Activated T-helper 2 cell treated with anti-CD3 and anti-CD28 coated beads, Interferon-gamma antibody, Interleukin-2, Interleukin-4, amounts not matched to agents 10 μg/mL and 5 μg/mL and 100 μg/mL, durations not matched to agents 14 hours and 24 hours and 36 hours (primary cell): ENCODE measurements at places on chromosomes 2 and 18. TPM values are rescaled to one million over a fixed set of nuclear protein-coding genes. Genes with fewer than 3 reads are reported as not detected.
A peak's percentile ranks its signal among the peaks of the same experiment; 100 is the strongest.

- DNase-seq = no peak
Observed at GRCh38 chr18:68435581-68435980, 279.3 kb downstream of the TMX3 start.

DNA sequence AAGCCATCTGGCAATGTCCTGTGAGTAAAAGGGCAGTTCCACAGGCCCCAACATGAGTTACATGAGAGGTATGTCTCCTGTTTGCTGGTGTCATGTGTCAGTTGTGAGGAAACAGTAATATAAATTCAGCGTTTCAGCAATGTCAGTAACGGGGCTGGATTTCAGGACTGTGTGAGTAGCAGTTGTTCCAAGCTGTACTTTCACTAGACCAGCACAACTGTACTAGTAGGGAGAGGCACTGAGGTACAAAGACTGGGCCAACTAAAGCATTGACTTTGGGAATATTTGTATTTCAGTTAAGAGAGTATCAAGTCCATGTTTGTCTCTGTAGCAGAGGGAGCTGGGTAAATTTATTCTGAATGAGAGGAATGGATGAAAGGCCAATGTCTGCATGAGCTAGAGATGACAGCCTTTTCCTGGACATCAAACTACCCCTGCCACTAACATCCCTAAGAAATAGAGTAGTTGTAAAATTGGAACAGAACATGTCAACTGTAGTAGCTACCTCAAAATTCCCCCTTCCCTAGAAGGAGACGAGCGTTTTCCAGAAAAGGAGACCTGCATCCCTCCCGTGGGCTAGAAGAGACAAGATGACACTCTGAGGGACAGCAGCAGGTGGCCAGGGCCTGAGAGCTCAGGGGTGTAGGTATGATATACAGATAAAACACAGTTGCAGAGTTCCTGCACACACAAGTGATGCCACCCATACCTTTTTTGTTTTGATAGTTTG, 24.4 kb downstream of the EIF4E2 start:
- no peak for DNase-seq

DNA sequence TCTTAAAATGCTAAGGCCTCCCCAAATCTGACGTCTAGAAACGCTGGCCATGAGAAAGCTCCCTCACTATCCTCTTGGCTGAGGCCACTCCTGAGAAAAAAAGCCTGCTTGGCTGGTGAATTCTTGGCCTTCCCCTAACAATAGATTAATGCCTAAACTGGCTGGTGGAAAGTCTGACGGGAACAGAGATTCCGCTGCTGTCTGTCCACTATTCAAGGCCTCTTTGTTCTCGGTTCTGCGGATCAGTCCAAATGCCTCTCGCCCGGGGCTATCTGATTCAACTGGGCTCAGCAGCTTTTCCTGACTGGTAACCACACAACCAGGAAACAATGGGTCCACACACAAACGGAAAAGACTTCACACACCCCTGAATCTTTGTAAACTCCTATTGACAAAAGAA, 27.2 kb downstream of the PXDN start:
- no peak for DNase-seq

DNA sequence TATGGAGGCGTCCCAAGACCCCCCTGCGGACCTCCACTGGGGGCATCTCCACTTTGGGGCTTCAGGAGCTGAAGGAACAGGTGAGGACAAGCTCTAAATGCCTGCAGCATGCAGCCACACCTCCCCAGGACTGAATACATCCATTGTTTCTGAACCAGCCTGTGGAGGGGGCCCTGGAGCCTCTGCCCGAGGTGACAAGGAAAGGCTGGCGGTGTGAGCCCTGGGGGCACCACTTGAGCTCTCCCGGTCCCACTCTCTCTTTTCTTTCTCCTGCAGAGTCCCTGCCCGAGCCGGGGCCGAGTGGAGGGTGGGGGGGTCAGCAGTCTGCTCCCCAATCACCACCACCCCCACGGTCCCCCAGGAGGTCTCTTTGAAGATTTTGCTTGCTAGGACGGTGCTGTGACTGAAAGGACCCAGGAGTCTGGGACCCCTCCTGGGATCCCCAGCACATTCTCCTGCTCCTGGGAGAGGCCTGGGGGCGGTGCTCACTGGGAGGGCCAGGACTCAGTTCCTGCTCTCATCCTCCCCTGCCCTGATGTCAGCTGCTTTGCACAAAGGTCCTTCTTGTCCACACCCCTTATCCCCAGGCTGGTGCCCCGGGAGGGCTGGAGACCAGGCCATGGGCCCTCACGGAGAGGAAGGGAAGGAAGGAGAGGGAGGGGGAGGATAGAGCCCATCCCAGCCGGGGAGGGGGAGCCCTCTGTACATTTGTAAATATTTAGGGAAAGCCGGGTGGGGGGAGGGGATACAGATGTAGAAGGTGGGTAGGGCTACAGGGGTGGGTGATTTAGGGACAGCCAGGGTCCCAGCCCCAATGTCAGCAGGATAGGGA, 5.7 kb downstream of the CHPF start:
- no peak for DNase-seq

GRCh38 chr2:110843496-110843895, 111.1 kb downstream of the ACOXL start:
- DNase-seq = no peak

DNA sequence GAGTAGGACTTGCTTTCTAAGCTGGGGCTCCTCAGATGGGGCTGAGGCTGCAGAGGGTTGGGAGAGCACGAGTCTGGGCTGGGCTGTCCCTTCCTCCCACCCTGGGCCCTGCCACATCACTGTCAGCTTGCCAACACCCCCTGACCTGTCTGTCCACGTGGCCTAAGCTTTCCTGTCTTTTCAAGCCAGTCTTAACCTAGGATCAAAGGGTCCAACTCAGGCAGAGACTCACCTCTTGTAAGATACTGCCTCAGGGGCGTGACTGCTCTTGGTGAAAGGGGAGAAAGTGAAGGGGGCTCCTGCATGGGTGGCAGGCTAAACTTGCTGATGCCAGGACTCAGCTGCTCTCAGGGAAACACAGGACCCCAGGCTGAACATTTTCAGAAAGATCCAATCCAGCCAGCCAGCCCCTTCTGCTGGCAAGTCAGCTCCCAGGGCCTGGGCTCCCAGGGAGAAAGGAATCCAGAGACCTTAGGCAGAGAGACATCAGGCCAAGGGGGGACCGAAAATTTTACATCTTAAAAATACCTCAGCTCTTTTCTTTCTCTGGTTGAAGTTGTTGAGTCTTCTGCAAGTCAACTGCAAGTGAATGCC, 144.2 kb upstream of the ID2 start:
- DNase-seq = no peak

- no peak for DNase-seq
Observed at GRCh38 chr2:213107728-213108127, 43.7 kb downstream of the IKZF2 start.

- DNase-seq = no peak
Observed at GRCh38 chr2:98545591-98545990, 62.7 kb downstream of the COA5 start.

DNA sequence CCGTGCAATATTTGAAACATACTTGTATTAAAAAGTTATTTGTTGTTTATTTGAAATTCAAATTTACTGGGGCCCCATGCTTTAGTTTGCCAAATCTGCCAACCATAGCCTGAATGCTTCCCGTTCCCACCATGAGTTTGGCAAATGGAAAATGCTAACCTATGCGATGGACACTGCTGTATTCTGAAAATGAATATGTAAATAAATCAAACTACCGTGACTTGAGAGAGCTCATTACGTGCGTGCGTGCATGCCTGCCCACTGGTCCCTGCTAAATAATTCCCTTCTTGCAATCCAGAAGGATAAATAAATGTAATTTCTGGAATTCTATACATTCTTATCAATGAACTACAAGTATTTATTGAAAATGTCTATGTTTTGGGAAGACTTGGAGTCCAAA, 3.2 kb downstream of the BOD1L2 start:
- no peak for DNase-seq

- DNase-seq = no peak
Observed at GRCh38 chr2:200042944-200043343, 87.6 kb downstream of the MAIP1 start.

GRCh38 chr2:85310330-85310729, 17.5 kb downstream of the TGOLN2 start:
- DNase-seq = no peak

DNA sequence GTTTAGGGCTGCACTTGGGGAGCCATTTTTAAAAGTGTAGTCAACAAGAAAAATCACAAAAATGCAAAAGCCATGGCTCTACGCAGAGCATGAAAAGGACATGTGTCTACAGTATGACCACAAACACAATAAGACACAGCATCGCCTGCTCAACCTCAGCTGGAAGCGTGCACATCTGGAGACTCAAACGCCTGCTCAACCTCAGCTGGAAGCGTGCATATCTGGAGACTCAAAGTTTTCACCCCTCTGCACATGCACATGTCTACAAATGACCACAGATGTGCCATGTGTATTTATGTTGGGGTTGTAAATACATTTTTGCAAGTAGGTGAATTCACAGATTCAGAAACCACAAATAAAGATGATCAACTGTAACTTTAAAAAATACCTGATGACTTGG, 196.9 kb downstream of the DOK6 start:
- DNase-seq = no peak

DNA sequence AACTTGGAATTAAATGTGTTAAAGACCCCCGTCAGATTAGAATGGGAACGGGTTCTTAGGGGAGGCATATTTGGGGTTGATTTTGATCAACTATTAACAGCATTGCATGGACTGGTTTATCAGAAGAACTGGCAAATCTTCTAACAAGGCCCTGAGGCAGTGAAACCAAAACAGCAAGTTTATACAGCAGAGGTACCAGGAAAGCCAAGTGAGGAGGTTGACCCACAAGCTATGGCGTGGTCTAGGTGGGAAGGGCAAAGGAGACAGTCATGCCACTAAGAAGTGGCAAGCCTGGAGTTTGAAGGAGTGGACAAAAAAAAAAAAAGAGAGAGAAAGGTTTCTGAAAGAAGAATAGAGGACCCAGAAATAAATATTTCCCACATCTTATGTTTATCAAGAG, 187.0 kb downstream of the MREG start:
- DNase-seq = no peak

DNA sequence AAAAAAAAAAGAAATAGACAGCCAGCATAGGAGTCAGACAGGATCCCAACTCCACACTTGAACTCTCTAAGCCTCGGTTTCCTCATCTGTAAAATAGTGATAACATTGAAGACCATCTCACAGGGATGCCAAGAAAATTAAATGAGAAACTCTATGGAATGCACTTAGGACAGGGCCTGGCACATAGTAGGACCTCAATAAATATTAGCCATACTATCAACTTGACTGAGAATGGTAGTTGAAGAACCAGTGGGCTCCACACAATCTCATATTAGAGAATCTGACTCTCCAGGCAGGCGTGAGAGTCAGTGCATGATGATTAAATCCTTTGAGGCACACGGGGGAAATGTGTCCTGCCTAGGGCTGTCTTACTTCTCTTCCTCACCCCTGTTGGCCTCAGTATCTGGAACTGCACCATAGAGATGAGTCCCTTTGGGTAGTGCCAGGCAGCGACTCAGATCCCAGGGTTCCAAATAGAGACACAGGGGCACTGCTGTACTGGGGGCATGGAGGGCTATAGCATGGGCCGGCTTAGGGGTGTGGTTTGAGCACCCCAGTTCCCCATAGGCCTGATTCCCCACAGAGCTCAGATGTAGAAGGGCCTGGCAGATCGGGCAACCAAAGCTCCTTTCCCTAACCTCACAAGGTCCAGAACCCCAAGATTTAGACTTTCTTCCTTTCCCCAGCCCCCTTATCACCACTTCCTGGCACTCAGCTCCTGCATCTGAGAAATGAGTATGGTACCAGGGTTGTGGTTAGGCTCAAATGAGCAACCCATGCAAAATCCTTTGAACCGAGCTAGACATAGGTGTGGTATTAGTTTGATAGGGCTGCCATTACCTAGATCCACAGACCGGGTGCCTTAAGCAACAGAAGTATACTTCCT, 51.3 kb upstream of the CAB39 start:
- peak; percentile 70 for DNase-seq

- no peak for DNase-seq
Observed at GRCh38 chr18:21085579-21086166, 25.9 kb downstream of the ROCK1 start.

- no peak for DNase-seq
Observed at GRCh38 chr2:156884216-156884615, 373.3 kb upstream of the GALNT5 start.

- no peak for DNase-seq
Observed at GRCh38 chr2:83081826-83082690, 1377.0 kb downstream of the SUCLG1 start.

The EGR4 gene
- 0.46 and 0.53 TPM in 2 replicates for total RNA-seq

The CAB39 gene
- 173 and 176 TPM in 2 replicates for total RNA-seq

The RNF125 gene
- 82.5 and 83.6 TPM in 2 replicates for total RNA-seq

The ARMC9 gene
- 2.5 and 3.3 TPM in 2 replicates for total RNA-seq

The COL6A3 gene
- total RNA-seq = 7.9 and 9.2 TPM in 2 replicates

The LOXL3 gene
- total RNA-seq = 1.7 and 2.1 TPM in 2 replicates

The SLC9A4 gene
- total RNA-seq = 0.09 TPM in 2 replicates

The MREG gene
- 15.3 and 15.7 TPM in 2 replicates for total RNA-seq

The LNPK gene
- total RNA-seq = 50.3 and 51.9 TPM in 2 replicates
